ENCODE measurements at places on chromosomes 2 and 18.

- no peak for DNase-seq
Measured at GRCh38 chr2:47094511-47095142, 60.5 kb downstream of the STPG4 start.

GRCh38 chr2:232395586-232395985 lies 11.1 kb upstream of the ALPG start:
- DNase-seq: no peak

DNA sequence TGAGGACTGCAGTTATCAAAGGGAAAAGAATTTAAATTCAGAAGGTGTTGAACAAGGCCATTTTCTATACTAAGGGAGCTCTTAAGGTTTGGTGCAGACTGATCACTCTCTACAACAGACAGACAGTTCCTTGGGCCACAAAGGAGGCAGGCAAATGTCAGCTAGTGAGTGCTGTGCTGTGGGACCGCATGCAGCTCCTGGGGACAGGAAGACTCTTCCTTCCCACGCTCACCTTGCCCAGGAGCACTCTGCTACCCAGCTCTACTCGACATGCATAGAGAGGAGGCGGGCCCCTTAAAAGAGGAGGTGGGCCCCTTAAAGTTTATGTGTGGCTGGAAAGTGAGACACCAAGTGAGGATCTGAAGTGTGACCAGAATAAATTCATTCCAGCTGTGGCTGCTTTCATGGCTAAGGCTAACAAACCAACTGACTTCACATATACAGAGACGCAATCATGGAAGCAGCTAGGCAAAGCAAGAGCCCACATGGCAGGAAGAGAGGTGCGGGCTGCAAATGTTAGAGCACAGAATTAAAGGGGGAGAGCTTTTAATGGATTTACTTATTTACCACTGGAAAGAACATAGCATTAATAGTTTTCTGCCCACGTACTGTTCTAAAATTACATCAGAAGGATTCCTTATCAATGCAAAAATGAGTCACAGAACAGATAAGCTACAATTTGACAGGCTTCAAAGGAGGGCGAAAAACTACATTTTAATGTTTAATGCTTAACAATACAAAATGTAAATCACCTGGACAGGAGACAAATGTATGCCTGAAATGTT lies 101.4 kb upstream of the RNU4ATAC start:
- no peak for DNase-seq

GRCh38 chr18:23587220-23587642 lies 925 bp upstream of the NPC1 start:
- DNase-seq: no peak

DNA sequence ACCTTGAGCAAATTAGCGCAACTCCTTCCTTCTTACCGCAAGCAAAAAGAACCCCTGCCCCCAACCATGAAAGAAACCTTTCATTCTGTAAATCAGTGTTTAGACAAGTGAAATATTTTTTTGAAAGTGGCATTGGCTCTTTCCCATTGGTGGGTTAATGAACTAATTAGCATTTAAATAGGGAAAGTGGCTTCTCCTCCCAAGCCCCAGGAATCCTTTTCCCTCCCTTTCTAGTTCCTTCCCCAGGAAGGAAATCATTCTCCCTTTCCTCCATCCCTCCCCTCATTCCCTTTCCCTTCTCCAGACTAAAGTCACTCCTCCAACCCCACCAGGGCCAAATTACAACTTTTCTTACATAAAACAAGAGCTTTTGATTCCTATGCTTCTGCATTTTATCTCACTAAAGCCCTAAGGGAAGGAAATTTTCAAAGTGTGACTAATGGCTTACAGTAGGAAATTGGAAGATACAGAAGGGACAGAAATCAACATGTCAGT lies 22.9 kb upstream of the TYMS start:
- DNase-seq: no peak

All from CD8-positive, alpha-beta T cell (primary cell).